ENCODE measurements at places on chromosomes 6 and 20. TPM values are rescaled to one million over a fixed set of nuclear protein-coding genes. Genes with fewer than 3 reads are reported as not detected.

The TFAP2C gene
- not detected for total RNA-seq

DNA sequence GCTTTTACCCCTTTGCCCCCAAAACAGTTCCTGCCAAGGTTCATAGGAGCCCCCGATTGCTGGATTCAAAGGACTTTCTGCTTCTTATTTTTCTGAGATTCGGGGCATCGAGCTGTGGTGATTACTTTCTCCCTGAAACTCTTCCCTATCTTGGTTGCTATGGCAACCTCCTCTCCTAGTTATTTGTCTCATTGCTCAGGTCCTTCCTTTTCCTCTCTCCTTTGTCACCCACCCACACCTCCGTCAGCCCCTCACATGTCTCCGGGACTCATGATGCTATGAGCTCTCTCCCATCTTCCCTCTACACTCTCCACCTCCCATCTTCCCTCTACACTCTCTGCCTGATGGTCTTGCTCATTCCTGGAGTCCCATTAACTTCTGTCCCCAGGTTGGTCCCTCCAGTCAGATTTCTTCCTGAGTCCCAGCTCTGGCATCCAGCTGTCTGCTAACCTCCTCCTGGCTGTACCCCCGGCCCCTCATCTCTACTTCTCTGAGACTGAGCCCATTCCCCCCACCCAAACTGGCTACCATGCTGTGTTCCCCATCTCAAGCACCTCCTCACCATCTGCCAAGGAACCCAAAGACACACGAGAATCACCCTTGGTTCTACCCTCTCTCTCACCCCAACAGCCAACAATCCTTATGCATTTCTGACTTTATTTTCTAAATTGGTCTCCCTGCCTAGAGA lies 30.2 kb upstream of the NNAT start:
- H3K4me1 ChIP-seq = no peaks in the 10 kb centered on the region
- H3K36me3 ChIP-seq = peaks cover 9% of the 10 kb centered on the region
- no peak overlapping the region for H3K4me3 ChIP-seq
- DNase-seq = no peak

The DST gene
- total RNA-seq = 1.7 TPM

DNA sequence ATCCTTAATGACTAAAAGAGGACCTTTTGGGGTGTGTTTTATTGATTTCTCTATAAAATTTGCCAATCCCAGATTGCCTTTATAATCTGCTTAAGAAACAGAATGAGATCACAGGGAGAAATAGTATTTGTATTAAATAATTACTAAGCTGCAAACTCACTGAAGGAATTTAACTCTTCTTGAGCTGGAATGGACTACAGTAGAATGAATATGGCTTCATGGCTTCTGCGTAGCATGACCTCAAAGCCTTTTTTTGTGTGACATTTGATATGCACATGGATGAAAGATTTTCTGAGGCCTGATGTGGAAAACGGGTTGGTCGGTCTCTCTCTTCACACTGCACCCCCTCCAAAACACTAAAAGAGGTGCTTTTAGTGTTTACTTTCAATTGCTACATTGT lies 115.9 kb downstream of the QKI start:
- no peak for DNase-seq
- H3K27me3 ChIP-seq = no peaks in the 10 kb centered on the region
- H3K36me3 ChIP-seq = no peaks in the 10 kb centered on the region

DNA sequence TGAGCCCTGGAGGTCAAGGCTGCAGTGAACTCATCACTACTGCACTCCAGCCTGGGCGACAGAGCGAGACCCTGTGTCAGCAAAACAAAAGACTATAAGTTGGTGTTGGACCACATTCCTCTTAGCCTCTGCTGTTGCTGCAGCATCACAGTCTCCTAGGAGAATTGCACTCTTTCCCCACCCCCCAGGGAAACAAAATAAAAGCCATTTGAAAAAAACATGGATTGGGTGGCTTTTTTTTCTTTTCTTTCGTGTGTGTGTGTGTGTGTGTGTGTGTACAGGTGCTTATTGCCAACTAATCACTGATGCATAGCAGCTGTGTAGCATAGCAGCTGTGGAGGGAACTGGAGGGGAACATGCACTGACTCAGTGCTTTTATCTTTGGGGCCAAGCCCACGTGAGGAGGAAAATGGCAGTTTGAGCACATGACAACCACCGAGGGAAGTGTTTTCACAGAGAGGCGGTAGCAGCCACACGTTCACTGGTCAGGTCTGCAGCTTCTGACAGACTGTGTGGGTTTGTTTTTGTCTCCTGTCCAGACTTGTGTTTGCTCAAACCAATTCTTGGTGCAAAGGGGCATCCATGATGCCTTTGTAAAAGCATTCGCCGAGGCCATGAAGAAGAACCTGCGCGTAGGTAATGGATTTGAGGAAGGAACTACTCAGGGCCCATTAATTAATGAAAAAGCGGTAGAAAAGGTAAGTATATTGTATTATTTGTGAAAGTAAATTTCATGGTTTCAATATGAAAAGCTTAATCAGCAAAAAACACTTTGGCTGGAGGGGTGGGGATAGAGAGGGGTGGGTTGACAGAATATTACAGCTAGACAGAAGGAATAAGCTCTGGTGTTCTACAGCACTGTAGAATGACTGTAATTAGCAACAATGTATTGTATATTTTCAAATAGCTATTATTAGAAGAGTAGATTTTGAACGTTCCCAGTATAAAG lies 27.7 kb downstream of the ALDH5A1 start:
- no peak overlapping the region for H3K27ac ChIP-seq
- H3K27me3 ChIP-seq = no peaks in the 10 kb centered on the region
- H3K4me1 ChIP-seq = peaks cover 4% of the 10 kb centered on the region
- H3K36me3 ChIP-seq = peaks cover 2% of the 10 kb centered on the region
- peak; percentile 14 for DNase-seq
